ENCODE measurements at places on chromosomes 4 and X.
A peak's percentile ranks its signal among the peaks of the same experiment; 100 is the strongest.

DNA sequence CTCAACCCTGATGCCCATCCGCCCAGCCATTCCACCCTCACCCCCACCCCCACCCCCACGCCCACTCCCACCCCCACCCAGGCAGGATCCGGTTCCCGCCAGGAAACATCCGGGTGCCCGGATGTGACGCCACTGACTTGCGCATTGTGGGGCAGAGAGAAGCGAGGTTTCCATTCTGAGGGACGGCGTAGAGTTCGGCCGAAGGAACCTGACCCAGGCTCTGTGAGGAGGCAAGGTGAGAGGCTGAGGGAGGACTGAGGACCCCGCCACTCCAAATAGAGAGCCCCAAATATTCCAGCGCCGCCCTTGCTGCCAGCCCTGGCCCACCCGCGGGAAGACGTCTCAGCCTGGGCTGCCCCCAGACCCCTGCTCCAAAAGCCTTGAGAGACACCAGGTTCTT is at the start of gene MAGEA1:
Gene MAGEA1, plus strand, starts transcription at position 154 of the 400 bp plus-strand sequence. CDS start 3,106 bp downstream, outside the sequence.
- DNase-seq: no peak

DNA sequence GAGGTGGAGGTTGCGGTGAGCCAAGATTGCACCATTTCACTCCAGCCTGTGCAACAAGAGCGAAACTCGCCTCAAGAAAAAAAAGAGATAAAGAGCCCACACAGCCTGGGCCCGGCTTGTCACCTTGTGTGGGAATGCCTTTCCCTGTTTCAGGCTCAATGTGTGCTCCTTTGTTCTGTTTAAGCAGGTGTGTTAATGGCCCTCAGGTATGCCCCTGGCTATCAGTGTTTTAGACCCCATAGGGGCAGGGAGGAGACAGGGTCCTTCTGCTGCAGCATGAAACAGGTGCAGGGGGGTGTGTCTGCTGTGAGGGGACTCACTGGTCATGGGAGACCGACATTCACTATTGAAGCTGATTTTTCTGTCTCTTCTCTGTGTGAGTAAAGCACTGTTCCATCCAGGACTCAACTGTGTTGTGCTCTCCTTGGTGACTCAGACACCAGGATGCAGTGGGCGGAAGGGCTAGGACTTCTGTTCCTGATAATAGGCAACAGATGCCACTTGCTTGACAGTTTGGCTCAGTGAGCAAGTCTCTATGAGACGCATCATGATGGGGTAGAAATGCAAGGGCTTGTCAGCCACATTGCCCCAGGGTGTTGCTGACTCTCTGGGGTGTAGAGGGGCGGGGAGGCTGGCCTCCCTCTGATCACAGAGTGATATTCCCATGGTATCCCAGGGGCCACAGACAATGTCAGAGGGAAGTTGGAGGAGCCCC is 15.6 kb upstream of the LAP3 start:
- DNase-seq: no peak

DNA sequence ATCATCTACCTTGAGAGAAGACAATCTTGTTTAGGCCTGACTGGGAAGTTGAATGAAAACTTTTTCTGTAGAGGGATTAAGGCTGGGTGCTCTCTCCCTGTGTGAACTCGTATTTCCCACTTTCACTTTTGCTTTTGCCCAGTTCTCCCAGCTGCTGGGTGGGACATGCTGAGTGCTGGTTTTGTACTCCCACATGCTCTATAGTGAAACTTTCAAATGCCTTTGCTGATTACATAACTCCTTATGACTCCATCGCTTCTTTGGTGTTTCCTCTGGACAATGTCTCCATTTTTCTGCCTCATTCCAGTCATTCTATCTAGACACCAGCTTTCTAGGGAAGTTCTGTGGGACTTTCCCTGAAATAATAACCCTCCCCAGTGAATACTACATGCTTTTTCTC is 100.5 kb downstream of the CLNK start:
- no peak for DNase-seq

GRCh38 chr4:53123171-53123570 is 242.7 kb downstream of the SCFD2 start:
- no peak for DNase-seq

DNA sequence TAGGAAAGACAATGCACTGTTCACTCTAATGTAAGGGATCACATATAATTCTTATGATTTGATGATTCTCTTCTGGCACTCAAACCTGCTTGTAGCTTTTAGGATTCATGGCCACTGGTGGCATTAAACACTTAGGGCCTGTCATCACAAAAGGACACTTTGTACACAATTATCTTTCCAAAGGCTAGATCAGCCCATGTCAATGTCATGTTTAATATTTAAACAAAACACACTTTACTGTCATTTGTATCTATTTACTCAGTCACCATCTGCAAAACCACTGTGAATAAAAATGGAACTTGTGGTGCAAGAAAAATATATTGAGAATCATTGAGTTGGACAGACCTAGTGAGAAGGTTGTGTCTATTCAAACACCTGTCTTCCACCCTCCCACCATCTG is 83.6 kb upstream of the TTC29 start:
- DNase-seq: no peak

GRCh38 chrX:149871940-149872339 is 9.0 kb upstream of the MAGEA8 start:
- peak; percentile 32 for DNase-seq

DNA sequence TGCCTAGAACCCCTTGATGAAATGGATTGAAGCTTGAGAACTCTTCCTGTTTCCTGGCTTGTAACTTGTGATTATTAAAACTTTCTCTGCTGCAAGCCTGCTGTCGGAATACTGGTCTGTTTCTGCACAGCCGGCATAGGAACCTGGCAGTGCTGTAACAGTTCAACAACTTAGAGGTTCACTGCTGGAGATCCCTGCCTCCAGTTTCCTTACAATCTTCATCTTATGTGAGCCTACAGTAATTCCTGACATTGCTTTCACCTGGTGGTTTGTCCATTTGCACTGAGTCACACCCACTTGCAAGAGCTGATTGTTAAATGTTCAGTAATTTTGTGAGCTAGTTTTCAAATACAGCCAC is 1.3 kb upstream of the SEPSECS start:
- no peak for DNase-seq

GRCh38 chrX:120244395-120244734 is 6.2 kb upstream of the ZBTB33 start:
- DNase-seq: no peak

All from CMK (cell line).